Eye (tissue), 1 donor: ENCODE measurements at places on chromosomes 1 and 21.

DNA sequence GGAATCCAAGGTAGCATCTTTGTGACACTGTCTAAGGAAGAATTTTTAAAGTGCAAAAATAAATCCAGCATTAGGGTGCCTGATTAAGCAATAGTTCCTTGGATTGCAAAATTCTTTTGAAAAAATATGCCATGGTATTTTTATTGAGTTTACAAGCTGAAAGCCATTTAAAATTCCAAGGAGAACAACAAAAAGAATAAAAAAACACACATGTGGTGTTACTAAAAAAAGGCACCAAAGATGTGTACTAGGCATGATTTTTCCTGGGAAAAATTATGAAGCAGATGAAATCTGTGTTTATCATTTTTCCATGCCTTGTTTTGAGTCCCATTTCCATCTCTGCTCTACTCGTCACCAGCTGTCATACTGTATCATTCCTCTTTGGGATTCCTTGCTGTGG lies 157.0 kb upstream of the ZNHIT6 start:
- no peak for DNase-seq

- no peak for DNase-seq
These were observed 183.5 kb upstream of the ADGRL4 start for GRCh38 chr1:79190074-79190473.

- no peak for DNase-seq
These were observed 30.4 kb upstream of the EYA3 start for GRCh38 chr1:28118640-28119307.

- DNase-seq = no peak
These were observed 72.3 kb downstream of the GALNT2 start for GRCh38 chr1:230139315-230139714.

DNA sequence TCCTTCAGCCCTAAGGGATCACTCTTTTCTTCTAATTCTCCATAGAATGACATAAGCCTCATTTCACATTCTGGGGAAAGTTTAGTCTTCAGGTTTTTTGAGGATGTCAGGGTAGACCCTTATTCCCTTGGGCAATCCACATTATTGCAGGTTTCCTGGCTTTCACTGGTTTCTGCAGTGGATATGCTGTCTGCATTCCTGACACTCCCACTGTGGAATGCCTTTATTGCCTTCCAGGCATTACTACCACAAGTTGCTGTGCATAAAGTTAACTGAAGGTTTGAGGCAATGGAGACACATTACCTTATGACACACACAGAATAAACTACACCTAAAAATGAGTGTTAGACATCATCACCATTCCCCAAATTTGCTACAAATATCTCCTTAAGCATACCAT lies 12.7 kb downstream of the FASLG start:
- peak; percentile 2 for DNase-seq

GRCh38 chr1:229028544-229028943 lies 242.4 kb upstream of the RAB4A start:
- DNase-seq = peak; percentile 81

GRCh38 chr1:55578646-55579045 lies 363.5 kb upstream of the USP24 start:
- DNase-seq = no peak

- no peak for DNase-seq
These were observed 43.1 kb downstream of the GPR161 start for GRCh38 chr1:168093616-168094015.

DNA sequence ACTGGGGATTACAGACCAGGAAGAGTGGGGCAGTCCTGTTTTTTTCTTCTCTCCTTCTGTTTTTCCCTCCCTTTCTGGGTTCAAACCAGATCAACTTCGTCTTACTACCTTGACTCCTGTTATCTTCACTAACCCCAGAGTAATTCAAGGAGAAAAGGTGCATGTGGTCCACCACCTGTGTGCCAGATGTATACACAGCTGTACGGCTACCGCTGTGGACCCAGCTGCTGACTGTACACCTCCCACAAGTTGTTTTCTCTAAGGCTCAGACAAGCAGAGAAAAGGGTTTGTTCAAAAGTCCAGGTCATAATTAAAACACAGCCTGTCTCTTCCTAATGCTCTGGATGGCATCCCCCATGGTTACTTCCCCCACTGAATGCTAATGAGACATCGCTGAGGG lies 102.1 kb downstream of the LMX1A start:
- no peak for DNase-seq

DNA sequence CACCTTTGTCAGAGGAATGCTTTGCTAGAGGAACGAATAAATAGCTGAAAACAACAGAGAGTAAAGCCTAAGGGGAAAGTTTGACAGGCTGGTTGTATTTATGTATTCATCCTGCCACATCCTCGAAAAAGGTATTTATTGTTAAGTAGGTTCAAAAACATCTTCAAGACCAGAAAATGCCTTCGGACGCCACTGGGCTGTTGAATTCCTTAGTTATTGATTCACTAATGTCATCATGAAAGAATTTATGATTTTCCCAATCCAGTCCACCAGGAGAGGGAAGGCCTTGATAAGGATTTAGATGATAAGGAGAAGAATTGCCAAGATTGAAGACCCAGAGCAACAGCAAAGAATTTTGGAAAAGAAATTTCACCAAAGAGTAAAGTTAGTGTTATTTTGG lies 35.2 kb upstream of the MAB21L3 start:
- DNase-seq = no peak

DNA sequence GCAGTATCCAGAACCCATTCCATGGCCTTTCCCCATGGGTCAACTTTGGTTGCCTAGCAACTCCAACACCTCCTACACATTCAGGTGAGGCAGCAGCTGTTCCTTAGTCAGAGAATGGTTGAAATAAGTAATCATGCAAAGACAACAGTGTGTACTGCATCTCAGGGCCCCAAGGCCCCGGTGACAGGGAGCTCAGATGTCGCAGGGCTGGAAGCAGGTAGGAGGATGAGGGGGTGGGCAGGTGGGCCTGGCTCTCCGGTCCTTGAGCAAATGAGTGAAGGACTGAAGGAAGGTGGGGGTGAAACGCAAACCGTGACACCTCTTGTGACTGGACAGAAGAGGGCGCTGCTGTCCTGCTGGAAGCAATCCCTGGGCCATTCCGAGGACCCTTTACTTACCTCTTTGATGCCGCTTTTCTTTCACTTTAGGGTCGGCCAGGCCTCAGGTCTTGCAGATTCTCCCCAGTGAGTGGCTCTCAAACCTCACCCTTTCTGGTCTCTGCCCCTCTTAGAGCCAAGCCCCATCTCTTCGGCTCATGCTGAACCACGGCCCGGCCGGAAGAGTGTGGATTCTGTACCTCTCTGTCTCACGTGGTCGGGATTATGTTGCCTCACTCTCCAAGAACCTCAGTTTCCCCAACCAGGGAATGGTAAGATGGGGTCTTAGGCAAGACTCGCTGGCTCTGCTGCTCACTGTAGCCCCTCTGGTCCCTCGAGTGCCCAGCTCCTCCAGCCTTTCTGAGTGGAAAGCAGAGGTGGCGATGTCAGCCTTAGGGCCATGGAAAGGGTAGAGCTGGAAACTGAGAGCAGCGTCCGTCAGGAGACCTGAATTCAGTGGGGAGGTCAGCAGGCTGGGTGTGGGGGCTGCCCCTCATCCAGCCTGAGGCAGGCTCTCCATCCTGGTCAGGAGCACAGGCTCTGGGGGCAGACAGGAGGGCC lies 5.6 kb upstream of the KCNA10 start:
- peak; percentile 77 for DNase-seq

GRCh38 chr1:213683529-213683928 lies 304.2 kb upstream of the PROX1 start:
- DNase-seq = no peak

DNA sequence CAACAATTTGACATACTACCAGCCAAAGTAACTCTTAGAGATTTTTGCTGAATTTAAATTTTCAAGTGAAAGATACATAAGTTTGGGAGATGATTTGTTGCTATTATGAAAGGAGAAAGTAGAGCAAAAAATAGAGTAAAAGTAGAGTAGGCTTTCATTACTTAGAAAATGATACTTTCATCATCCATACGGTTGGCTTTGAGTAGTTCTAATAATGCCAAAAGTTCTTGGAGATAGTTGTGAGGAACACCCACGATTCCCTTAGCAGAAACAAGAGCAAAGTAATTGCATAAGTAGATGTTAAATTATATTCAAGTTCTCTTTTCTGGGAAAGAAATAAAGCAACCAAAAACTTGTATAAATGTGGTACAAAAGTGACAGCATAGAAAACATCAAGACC lies 95.0 kb upstream of the VAV3 start:
- no peak for DNase-seq

DNA sequence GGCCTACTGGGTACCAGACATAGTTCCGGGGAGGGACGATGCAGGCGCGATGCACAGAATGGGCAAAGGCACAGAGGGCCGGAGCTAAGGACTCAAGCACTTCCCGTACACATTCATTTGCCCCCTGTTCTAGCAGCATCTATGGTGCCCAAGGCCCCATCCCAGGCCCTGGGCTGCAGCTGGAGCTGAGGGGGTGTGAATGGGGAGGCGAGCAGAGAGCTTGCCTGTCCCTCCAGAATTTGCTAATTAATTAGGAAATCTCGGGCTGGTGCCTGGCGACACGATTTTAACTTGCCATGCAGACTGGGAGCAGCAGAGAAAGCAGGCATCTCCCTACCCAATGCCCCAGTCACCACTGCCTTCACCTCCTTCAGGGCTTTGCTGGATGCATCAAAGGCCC lies 35.9 kb downstream of the EPHA2 start:
- no peak for DNase-seq

DNA sequence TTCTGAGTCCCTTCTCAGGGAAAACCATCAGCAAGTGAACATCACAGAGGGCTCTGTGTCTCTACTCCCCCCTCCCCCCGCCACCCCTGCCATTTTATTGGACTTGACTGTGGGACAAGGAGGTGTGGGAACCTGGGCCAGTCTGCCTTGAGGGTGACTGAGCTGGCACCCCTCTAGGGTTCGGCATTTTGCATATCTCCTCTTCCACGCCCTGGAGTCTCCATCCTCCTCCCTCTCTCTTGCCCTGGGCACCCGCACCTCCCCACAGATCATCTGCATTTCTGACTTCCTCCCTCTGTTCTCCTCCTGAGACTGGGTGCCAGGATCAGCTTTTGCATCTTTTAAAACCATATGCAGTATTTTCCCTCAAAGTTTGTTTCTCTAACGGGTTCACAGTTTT lies 107.1 kb upstream of the ERRFI1 start:
- no peak for DNase-seq

- DNase-seq = no peak
These were observed 174.6 kb downstream of the TRIM33 start for GRCh38 chr1:114336360-114336759.

GRCh38 chr1:172906778-172907592 lies 143.8 kb downstream of the TNFSF18 start:
- no peak for DNase-seq

DNA sequence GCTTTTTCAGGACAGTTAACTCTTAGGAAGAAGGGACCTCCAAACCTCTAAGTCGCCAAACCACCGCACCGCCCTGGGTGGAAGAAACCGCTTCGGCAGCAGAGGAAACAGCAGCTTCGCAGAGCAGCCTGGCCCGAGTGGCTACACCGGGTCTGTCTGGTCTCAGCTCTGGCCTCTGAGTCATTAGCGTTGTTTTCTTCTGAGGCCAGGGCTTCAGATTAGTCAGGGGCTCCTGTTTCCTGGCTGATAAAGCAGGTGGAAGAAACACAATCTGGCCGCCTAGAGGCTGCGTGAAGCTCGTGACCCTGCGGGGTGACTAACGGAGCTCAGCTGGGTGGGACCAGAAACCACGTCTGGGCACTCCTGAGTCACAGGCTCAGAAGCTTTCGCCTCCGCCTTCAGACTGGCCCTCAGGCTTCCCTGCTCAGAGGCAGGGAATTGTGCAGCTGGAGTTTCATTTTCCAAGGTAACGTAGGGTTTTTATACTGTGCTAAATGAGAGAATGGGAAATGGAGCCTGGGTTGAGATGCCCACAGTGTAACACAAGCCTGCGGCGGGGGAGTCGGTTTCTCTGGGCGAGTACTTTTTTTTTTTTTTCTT lies 44.9 kb downstream of the CHAF1B start:
- peak; percentile 58 for DNase-seq

DNA sequence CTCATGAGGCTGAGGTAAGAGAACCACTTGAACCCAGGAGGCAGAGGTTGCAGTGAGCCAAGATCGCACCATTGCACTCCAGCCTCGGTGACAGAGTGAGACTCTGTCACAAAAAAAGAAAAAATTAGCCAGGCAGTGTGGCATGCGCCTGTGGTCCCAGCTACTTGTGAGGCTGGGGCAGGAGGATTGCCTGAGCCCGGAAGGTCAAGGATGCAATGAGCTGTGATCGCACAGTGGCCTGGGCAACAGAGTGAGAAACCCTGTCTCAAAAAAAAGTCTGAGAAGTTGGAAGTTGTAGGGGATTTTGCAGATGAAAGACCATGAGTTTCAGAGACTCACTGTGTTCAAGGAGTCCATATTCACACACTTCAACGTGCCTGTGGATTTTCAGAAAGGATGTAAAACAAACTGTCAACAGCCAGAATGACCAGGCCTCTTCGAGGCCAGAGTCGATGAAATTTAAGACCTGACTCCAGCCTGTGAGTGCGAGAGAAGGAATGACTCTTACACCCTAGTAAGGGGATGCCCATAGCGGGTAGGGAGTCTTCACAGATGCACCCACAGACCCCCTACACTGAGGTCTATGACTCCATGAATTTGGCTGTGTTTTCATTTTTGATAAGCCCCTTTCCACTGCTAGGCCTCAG lies 2.2 kb downstream of the S100A13 start:
- DNase-seq = no peak

DNA sequence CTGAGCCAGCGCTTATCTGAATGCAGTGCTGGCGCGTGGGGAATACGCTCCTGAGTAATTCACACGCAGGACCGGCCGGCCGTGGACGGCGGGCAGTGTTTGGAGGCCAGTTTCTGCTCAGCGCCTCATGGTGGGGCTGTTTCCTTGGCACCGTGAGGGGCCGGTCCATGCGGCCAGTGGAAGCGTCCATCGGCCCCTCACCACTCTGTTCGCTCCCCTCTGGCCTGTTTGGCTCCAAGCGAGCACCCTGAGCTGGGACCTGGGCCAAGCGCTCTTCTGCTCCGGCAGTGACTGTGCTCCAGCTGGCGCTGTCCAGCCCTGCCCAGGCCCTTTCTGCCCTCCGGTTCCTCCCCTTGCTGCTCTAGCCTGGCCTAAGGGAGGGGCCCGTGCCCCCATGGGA lies 16.3 kb upstream of the PLCH2 start:
- no peak for DNase-seq

- DNase-seq = no peak
These were observed 260.3 kb downstream of the SIPA1L2 start for GRCh38 chr1:232369451-232370296.

GRCh38 chr1:33072707-33073106 lies 8.2 kb upstream of the AZIN2 start:
- DNase-seq = no peak
